Naive thymus-derived CD4-positive, alpha-beta T cell (primary cell): ENCODE measurements at places on chromosomes 7 and 10. TPM values are rescaled to one million over a fixed set of nuclear protein-coding genes. Genes with fewer than 3 reads are reported as not detected.

The AIMP2 gene
- 11.8 TPM for total RNA-seq

The NKX2-3 gene
- total RNA-seq, result not detected

The MET gene
- 0.25 and 1.0 TPM in 2 replicates for total RNA-seq

The AKR1B15 gene
- total RNA-seq, result not detected

The LDB3 gene
- total RNA-seq, result 0.32 TPM

The GPR37 gene
- total RNA-seq, result not detected

The GIMAP1 gene
- total RNA-seq, result 23.3 TPM

GRCh38 chr10:51367694-51368093, 293.4 kb downstream of the PRKG1 start:
- no peak overlapping the region for H3K27ac ChIP-seq
- H3K4me3 ChIP-seq, result no peak overlapping the region
- no peaks in the 10 kb centered on the region for H3K36me3 ChIP-seq

- no peak overlapping the region for H3K4me3 ChIP-seq
- DNase-seq, result no peak
- H3K27ac ChIP-seq, result no peak overlapping the region
- no peaks in the 10 kb centered on the region for H3K4me1 ChIP-seq
- H3K36me3 ChIP-seq, result no peaks in the 10 kb centered on the region
These were observed 86.2 kb downstream of the SLC16A9 start for GRCh38 chr10:59623133-59624121.

DNA sequence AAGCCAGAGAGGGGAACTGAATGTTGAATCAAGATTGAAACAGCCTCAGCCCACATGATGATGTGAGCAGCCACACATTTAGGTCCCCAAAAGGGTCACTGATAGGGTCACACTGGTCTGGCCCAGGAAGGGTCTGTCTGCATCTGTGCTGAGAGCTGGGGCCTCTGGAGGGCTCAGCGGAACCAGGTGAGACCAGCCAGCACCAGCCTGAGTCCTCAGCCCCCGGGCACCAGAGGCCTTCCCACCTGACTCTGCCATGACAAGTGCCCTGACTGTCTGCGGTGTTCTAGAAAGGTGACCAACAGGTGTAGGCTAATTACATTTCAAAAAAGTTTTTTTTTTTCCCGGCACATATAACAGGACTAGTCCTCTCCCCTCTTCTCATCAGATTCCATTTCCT, 76.2 kb downstream of the WDR11 start:
- no peak overlapping the region for H3K27ac ChIP-seq
- H3K36me3 ChIP-seq, result no peaks in the 10 kb centered on the region
- DNase-seq, result no peak
- H3K27me3 ChIP-seq, result no peaks in the 10 kb centered on the region

GRCh38 chr10:118543714-118544400, 51.6 kb downstream of the PRLHR start:
- DNase-seq, result peak; percentile 42
- H3K27ac ChIP-seq, result no peak overlapping the region
- peaks cover 5% of the 10 kb centered on the region for H3K27me3 ChIP-seq
- no peaks in the 10 kb centered on the region for H3K36me3 ChIP-seq
- H3K4me1 ChIP-seq, result no peaks in the 10 kb centered on the region
- no peak overlapping the region for H3K4me3 ChIP-seq

DNA sequence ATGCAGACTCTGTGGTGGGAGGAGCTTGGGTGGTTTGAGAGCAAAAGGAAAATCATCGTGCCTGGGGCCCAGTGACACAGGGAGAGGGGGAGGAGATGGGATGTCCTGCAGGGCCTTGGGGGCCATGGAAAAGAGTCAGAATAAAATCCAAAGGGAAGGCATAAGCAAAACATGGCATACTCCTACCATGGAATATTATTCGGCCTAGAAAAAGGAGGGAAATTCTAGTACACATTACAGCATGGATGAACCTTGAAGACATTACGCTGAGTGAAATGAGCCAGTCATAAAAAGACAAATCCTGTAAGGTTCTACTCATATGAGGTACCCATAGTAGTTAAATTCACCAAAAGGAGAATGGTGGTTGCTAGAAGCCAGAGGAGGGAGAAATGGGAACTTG, 38.7 kb downstream of the STRA8 start:
- no peak overlapping the region for H3K4me3 ChIP-seq
- H3K27ac ChIP-seq, result no peak overlapping the region
- DNase-seq, result no peak
- H3K36me3 ChIP-seq, result no peaks in the 10 kb centered on the region
- no peaks in the 10 kb centered on the region for H3K27me3 ChIP-seq
- no peaks in the 10 kb centered on the region for H3K4me1 ChIP-seq

- no peaks in the 10 kb centered on the region for H3K36me3 ChIP-seq
- peaks cover 34% of the 10 kb centered on the region for H3K4me1 ChIP-seq
- H3K27me3 ChIP-seq, result no peaks in the 10 kb centered on the region
- no peak overlapping the region for H3K27ac ChIP-seq
These were observed 5.8 kb downstream of the DYNC2I1 start for GRCh38 chr7:158861936-158862704.

- no peak overlapping the region for H3K27ac ChIP-seq
- H3K36me3 ChIP-seq, result no peaks in the 10 kb centered on the region
- no peaks in the 10 kb centered on the region for H3K27me3 ChIP-seq
- no peak overlapping the region for H3K4me3 ChIP-seq
- no peak for DNase-seq
- no peaks in the 10 kb centered on the region for H3K4me1 ChIP-seq
These were observed 14.2 kb downstream of the ENTPD7 start for GRCh38 chr10:99673492-99673891.

GRCh38 chr10:122485670-122486069, 24.3 kb downstream of the HTRA1 start:
- no peaks in the 10 kb centered on the region for H3K27me3 ChIP-seq
- no peaks in the 10 kb centered on the region for H3K36me3 ChIP-seq
- no peaks in the 10 kb centered on the region for H3K4me1 ChIP-seq
- H3K4me3 ChIP-seq, result no peak overlapping the region

- H3K36me3 ChIP-seq, result no peaks in the 10 kb centered on the region
- no peak overlapping the region for H3K27ac ChIP-seq
- no peaks in the 10 kb centered on the region for H3K4me1 ChIP-seq
- H3K27me3 ChIP-seq, result no peaks in the 10 kb centered on the region
These were observed 494.4 kb downstream of the TCERG1L start for GRCh38 chr10:130817046-130817624.

DNA sequence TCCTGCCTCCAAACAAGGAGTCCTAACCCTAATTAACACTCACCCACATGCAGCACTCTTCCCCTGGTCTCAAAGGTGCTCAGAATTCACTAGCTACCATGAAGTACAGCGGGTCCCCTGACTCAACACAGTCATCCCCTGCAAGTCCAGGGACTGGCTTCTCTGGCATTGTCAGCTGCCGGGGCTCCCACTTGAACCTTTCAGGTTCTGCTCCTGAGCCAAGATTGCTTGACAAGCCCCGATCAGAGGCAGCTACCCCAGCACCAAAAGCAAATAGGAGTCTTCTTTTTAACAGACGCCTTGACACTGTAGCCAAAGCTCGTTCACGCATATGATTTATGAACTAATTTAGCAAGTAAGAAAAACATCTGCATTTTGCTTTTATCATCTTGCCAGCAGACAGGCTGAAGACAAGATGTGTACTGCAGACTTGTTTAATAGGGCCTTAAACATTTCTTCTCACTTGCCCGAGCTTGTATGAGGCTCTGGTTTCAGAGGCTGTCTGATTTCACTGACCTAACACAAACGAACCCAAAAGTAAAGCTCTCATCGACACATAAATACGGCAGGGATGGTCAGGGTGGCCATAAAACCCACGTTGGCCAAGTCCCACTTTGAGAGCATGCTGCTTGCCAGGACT, 67.6 kb upstream of the ADAM12 start:
- H3K4me3 ChIP-seq, result no peak overlapping the region
- H3K4me1 ChIP-seq, result no peaks in the 10 kb centered on the region
- no peak overlapping the region for H3K27ac ChIP-seq

GRCh38 chr7:47743965-47744591, 162.2 kb upstream of the TNS3 start:
- no peaks in the 10 kb centered on the region for H3K27me3 ChIP-seq
- no peak for DNase-seq
- no peaks in the 10 kb centered on the region for H3K4me1 ChIP-seq
- no peaks in the 10 kb centered on the region for H3K36me3 ChIP-seq
- no peak overlapping the region for H3K27ac ChIP-seq

DNA sequence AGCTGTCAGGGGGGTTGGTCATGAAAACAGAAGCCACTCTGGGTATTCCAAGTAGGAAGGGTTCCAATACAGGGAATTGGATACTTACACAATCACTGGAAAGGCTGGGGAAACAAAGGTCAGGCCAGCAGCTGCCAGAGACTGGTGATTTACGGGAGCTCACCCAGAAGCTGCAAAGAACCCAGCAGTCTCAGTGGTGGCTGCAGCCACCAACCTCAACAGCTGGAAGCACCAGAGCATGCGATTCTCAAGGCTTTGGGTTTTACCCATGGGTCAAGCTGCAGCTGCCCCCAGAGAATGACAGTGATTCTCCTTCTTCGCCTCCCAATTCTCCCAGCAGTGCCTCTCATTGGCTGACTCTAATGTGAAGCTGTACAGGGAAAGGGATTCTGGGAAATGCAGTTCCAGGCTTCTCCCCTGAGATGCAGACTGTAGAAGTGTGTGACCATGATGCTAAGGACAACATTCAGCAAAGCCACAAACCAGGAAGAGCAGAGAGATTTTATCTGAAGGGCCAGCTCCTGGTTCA, 107.2 kb upstream of the TCF7L2 start:
- H3K4me1 ChIP-seq, result no peaks in the 10 kb centered on the region
- DNase-seq, result no peak
- no peaks in the 10 kb centered on the region for H3K36me3 ChIP-seq
- H3K4me3 ChIP-seq, result no peak overlapping the region
- no peaks in the 10 kb centered on the region for H3K27me3 ChIP-seq

DNA sequence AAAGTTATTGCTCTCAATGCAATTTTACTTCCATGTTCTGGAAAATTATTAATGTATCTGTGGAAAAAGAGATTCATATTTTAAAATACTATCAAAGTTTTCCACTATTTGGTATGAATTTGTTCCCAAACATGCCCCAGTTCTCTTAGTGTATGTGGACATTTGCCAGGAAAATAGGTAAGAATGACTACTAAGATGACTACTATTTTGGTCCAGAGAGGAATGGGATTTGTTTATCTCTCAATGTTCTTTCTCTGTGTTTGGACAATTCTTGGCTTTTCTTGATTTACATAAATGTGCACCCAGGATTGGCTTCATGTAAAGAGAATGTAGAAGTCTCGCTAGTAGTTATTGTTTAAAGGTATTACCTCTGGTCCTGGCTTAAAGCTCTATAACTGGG, 60.3 kb upstream of the POT1 start:
- no peaks in the 10 kb centered on the region for H3K4me1 ChIP-seq
- no peaks in the 10 kb centered on the region for H3K27me3 ChIP-seq
- no peaks in the 10 kb centered on the region for H3K36me3 ChIP-seq
- no peak overlapping the region for H3K4me3 ChIP-seq

- H3K27ac ChIP-seq, result no peak overlapping the region
- H3K36me3 ChIP-seq, result no peaks in the 10 kb centered on the region
- no peak for DNase-seq
- no peak overlapping the region for H3K4me3 ChIP-seq
- H3K4me1 ChIP-seq, result no peaks in the 10 kb centered on the region
These were observed 145.6 kb downstream of the DOCK4 start for GRCh38 chr7:112060625-112061024.

DNA sequence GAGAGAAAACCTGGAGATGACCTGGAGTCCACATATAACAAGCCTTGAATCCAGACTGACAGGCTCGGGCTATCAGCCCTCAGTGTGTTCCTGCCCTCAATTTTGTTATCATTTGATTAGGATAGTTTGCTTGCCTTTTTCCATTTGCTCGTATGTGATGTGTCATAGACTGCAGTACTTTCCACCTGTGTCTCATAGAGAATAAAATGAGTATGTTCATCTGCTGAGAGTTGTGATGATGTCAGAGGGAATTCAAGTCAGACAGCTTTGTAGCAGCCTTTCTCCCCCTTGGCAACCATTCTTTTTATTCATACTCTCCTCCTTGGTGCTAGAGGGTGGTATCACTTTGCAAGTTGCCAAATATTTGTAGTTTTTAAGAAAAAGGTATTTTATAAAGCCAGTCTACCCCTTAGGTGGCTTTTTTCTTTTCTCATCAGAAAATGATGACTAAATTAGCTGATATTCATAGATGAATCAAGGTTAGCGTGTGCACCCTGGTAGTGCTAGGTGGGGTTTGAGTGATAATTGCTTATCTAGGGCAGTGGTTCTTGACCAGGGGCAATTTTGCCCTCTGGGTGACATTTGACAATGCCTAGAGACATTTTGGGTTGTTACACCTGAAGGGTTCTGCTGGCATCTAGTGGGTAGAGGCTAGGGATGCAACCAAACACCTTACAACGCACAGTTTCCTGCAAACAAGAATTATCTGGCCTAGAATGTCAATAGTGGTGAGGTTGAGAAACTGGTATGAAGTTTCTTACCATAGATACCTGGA, 5.4 kb downstream of the SGPL1 start:
- H3K4me1 ChIP-seq, result no peaks in the 10 kb centered on the region
- H3K4me3 ChIP-seq, result no peak overlapping the region
- no peak for DNase-seq
- H3K27me3 ChIP-seq, result no peaks in the 10 kb centered on the region

GRCh38 chr7:133854739-133855138, 272.4 kb upstream of the LRGUK start:
- H3K4me1 ChIP-seq, result no peaks in the 10 kb centered on the region
- no peak overlapping the region for H3K27ac ChIP-seq
- H3K27me3 ChIP-seq, result no peaks in the 10 kb centered on the region
- no peaks in the 10 kb centered on the region for H3K36me3 ChIP-seq

DNA sequence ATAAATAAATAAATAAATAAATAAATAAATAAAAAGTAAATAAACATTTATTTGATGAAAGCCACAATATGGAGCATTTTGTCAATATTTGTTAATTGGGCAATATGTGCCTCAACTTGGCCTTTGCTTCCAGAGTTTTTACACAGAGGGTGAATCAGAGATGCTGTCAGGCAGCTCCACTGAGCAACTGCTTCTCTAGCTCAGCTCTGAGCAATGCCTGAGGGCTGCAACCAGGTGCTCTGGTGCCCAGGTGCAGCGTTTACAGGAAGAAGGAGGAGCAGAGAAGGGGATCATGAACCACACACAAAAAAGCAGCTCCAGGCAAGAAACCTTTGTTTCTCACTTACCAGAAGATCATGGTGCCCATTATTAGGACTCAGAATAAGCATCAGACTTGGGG, 876.2 kb upstream of the AUTS2 start:
- no peak overlapping the region for H3K27ac ChIP-seq
- H3K27me3 ChIP-seq, result no peaks in the 10 kb centered on the region
- DNase-seq, result no peak
- no peaks in the 10 kb centered on the region for H3K4me1 ChIP-seq

DNA sequence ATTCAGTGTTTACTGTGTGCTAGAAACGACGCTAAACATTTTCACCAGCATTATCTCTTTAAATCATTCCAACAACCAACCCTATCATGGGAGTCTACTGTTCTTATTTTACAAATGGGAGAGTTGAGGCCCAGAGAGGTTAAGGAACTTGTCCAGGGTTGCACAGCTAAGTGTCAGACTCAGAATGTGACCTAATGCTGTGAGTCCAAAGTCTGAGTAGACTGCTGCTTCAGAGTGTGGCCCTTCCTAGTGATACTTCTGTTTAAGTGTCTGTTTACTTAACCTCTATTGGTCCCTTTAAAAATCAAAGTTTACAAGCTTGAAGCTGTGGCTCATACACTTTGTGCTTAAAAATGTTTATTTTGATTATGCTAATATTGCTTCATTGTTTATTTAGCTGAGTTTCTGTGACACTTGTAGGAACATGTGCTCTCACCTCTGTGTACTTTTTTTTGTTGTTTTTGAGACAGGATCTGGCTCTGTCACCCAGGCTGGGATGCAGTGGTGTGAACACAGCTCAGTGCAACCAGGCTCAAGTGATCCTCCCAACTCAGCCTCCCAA, 84.4 kb upstream of the SYPL1 start:
- H3K36me3 ChIP-seq, result no peaks in the 10 kb centered on the region
- no peak overlapping the region for H3K4me3 ChIP-seq
- no peaks in the 10 kb centered on the region for H3K27me3 ChIP-seq

GRCh38 chr7:86972072-86972471, 87.4 kb downstream of the ELAPOR2 start:
- no peak overlapping the region for H3K27ac ChIP-seq
- H3K27me3 ChIP-seq, result no peaks in the 10 kb centered on the region
- H3K4me3 ChIP-seq, result no peak overlapping the region
- no peaks in the 10 kb centered on the region for H3K4me1 ChIP-seq
